ENCODE measurements at places on chromosomes 13 and 19.

- DNase-seq, result no peak
Observed at GRCh38 chr13:45224176-45224575, 23.3 kb upstream of the KCTD4 start.

DNA sequence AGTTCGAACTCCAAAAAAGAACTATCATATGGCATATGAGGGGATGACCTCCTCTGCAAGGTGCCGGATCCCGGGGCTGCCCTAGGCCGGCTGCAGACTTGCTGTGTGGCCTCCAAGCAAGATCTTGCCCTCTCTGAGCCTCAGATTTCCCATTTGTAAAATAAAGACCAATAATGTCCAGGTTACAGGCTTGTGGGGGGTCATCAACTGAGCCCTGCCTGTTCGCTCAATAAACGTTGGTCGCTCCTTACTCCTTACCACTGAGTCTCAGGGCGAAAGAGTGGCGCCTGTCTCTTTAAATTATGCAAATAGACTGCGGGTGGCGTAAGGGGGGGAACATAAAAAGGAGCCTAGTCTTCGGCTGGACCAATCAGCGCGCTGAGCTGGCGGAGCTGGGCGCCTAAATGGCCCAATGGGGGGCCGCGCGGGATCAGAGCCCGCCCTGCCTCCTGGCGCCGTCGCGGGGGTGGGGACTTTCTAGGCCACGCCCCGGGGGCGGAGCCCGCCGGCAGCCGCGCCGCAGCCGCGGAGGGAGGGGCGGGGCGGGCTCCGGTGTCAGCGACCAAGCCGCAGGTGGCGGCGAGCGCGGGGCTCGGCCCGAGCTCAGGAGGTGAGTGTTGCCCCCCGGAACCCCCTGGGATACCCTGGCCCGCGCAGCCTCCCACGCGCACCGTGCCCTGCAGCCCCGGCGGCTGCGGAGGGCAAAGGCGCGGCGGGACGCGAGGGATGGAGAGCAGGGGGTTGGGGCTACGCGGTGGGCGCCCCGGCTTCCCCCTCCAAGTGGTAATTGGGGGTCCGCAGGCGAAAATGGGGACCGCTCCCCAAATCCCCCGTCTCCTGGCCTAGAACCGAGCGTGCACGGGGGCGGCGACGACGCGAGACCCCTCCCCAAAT lies 3.8 kb upstream of the FCHO1 start:
- DNase-seq, result peak; percentile 78

GRCh38 chr19:15506074-15506571 lies 2.2 kb upstream of the CYP4F22 start:
- DNase-seq, result no peak

DNA sequence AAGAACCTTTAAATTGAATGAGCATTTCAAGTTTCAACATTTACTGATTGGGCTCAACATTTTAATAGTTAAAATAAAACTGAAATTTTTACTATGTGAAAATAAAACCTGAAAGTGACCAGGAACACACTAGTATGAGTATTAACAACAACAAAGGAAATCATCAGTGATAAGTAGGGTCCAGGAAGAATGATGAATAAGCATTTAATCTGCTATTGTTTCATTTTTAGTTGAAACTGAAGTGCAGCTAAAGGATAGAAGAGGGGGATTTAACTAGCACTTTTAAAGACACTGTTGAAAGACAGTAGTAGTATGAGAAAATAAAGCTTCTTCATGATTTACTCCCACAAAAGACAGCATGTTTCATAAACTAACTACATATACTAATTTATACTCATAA lies 250.9 kb upstream of the IPO5 start:
- no peak for DNase-seq

- no peak for DNase-seq
Observed at GRCh38 chr19:21590867-21591266, 85.5 kb downstream of the ZNF429 start.

DNA sequence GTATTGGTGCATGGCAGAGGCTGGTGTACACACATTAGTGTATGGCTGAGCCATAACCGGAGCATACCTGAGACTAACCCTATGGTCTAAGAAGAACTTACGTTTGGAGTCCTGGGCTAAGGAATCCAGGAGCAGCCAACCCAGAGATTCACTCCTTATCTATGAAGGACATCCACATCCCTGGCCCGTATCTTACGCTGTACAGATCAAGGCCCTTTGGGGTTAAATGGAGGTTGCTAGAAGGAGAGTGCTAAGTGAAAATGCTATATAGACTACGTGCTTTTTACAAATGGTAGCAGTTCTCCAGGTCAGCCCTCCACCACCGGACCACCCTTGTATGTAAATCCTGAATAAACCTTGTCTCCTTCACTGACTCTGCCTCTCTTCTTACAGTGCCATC lies 1.9 kb upstream of the SUGT1 start:
- DNase-seq, result no peak

DNA sequence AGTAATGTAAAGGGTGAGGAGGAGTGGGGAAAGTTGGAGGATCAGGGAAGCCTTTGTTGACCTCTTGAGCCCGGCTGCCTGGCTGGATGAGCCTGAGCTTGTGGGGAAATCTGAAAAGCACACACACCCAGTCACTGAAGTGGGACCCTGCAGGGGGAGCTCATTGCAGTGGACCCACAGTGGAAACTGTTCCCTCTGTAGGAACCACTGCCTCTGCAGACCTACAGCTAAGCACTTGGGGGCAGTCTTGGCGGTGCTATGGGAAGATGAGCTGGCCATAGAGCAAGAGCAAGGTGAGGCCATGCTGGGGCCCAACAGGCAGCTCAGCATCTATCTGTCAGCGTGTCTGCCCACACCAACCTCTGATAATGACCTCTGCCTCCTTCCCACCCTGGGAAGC lies 294.8 kb downstream of the TSHZ3 start:
- DNase-seq, result peak; percentile 48

- DNase-seq, result no peak
Observed at GRCh38 chr19:42965176-42965575, 28.2 kb upstream of the PSG7 start.

DNA sequence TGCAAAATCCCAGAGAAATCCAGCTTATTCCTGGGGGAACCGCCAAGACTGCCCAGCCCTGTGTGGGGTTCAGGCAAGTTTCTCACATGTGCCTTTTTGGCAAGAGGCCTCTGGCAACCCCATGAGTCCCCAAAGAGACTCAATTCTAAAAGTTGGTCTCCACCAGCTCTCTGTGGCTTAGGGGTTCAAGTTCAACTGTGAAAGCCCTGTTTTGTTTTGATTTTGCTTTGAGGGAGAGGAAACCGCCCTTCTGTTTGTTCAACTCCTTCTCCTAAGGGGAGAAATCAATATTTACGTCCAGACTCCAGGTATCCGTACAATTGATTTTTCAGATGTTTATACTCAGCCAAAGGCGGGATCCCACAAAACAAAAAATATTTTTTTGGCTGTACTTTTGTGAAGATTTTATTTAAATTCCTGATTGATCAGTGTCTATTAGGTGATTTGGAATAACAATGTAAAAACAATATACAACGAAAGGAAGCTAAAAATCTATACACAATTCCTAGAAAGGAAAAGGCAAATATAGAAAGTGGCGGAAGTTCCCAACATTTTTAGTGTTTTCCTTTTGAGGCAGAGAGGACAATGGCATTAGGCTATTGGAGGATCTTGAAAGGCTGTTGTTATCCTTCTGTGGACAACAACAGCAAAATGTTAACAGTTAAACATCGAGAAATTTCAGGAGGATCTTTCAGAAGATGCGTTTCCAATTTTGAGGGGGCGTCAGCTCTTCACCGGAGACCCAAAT lies 583 bp upstream of the LDLR start:
- no peak for DNase-seq

DNA sequence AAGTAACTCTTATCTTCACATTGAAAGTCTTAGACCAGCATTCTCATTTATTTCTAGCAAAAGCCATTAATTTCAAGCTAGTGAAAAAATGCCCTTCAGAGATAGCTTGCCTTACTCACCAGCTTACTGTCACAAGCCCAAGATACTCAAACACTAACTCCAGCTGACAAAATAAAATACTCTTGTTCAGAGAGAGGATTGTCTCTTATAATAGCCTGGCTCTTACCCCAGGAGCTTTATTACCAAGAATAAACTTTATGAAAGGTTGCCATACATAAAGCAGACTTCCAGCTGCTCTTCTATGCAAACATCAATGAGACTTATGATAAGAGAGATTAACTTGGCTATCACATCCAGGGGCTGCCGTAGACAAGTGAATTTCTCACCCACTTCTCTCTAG lies 53.6 kb downstream of the XPO4 start:
- DNase-seq, result no peak

Measured in astrocyte of the cerebellum (primary cell).